Forelimb muscle (tissue), 1 donor: ENCODE measurements at places on chromosomes 5 and 9. TPM values are rescaled to one million over a fixed set of nuclear protein-coding genes. Genes with fewer than 3 reads are reported as not detected.

The TERT gene
- polyA plus RNA-seq = not detected

- no peak for DNase-seq
Observed at GRCh38 chr9:98432134-98432533, 176.7 kb upstream of the TBC1D2 start.

- DNase-seq = no peak
Observed at GRCh38 chr5:82560561-82560960, 282.4 kb upstream of the RPS23 start.

The TEX10 gene
- 21.6 TPM for polyA plus RNA-seq
